Naive thymus-derived CD8-positive, alpha-beta T cell (primary cell): ENCODE measurements at places on chromosomes 4 and X.

DNA sequence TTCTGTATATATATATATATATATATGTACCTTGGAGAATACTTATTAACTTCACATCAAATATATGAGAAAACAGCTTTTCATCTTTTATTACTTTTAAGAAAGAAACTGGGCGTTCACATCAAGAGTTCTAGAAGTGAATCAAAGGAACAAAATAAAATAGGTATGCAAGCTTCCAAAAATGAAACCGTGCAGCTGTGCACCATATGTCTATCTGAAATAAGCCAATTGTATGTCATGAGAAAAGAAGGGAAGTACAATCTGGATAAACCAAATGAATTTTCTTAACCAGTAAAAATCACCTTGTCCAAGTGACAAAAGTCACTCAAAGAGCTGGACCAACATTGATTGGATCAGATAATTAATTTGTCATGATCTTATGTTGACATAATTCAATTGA, 405.4 kb upstream of the TECRL start:
- H3K27me3 ChIP-seq, result no peaks in the 10 kb centered on the region
- no peak for DNase-seq
- H3K4me3 ChIP-seq, result no peak overlapping the region

GRCh38 chr4:124863040-124863545, 150.6 kb upstream of the ANKRD50 start:
- H3K27me3 ChIP-seq, result no peaks in the 10 kb centered on the region
- H3K27ac ChIP-seq, result no peak overlapping the region
- no peak overlapping the region for H3K4me3 ChIP-seq

DNA sequence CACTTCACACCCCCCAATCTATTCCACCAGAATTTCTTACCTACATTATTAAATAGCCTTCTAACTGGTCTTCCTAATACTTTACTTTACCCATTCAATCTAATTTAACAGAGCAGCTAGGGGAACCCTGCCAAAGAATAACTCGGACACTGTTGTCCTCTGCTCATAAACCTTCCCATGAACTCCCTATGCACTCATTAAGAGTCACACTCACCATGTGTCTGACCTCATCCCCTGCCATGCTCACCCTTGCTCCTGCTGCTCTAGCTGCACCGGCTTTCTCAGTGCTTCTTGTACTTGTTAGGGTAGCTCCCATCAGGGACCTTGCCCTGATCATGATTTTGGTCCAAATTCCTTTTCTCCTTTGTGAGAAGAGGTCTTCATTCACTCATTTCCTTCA, 54.6 kb upstream of the GUCY1A1 start:
- DNase-seq, result no peak
- H3K27ac ChIP-seq, result no peak overlapping the region
- H3K36me3 ChIP-seq, result no peaks in the 10 kb centered on the region
- no peak overlapping the region for H3K4me3 ChIP-seq

- no peak overlapping the region for H3K27ac ChIP-seq
- H3K27me3 ChIP-seq, result no peaks in the 10 kb centered on the region
- no peaks in the 10 kb centered on the region for H3K4me1 ChIP-seq
- no peaks in the 10 kb centered on the region for H3K36me3 ChIP-seq
- no peak for DNase-seq
Measured at GRCh38 chrX:40550066-40550465, 30.7 kb upstream of the ATP6AP2 start.

- peaks cover 2% of the 10 kb centered on the region for H3K27me3 ChIP-seq
- no peak overlapping the region for H3K4me3 ChIP-seq
- H3K27ac ChIP-seq, result no peak overlapping the region
- no peaks in the 10 kb centered on the region for H3K36me3 ChIP-seq
- DNase-seq, result no peak
Measured at GRCh38 chr4:26178854-26179253, 142.0 kb upstream of the RBPJ start.

DNA sequence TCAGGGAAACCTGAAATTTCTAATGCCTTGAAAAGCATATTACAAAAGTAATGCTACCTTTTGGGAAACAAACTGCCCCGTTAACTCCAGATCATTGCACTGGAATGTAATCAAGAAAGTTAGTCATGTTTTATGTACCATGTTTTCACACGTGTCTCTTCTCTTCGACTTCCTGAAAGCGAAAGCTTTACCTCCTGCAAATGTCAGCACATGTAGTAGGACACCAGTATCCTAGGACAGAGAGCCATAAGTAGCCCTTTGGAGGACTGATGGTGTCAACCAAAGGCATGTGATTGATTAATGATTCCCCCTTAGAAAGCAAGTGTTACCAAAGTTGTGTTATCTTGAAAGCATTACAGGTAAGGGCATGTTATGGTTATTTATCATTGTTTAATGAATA, 8.8 kb upstream of the MND1 start:
- H3K4me1 ChIP-seq, result no peaks in the 10 kb centered on the region
- no peak for DNase-seq
- H3K27me3 ChIP-seq, result peaks cover 2% of the 10 kb centered on the region
- no peak overlapping the region for H3K27ac ChIP-seq
- no peak overlapping the region for H3K4me3 ChIP-seq
- peaks cover 4% of the 10 kb centered on the region for H3K36me3 ChIP-seq

- DNase-seq, result no peak
- H3K27me3 ChIP-seq, result no peaks in the 10 kb centered on the region
- no peaks in the 10 kb centered on the region for H3K36me3 ChIP-seq
- no peak overlapping the region for H3K4me3 ChIP-seq
- H3K4me1 ChIP-seq, result no peaks in the 10 kb centered on the region
Measured at GRCh38 chr4:40395166-40395900, 60.2 kb downstream of the CHRNA9 start.

GRCh38 chr4:52968241-52968640, 106.1 kb downstream of the RASL11B start:
- peaks cover 15% of the 10 kb centered on the region for H3K36me3 ChIP-seq
- no peaks in the 10 kb centered on the region for H3K27me3 ChIP-seq
- H3K27ac ChIP-seq, result no peak overlapping the region
- DNase-seq, result no peak
- no peaks in the 10 kb centered on the region for H3K4me1 ChIP-seq
- no peak overlapping the region for H3K4me3 ChIP-seq

DNA sequence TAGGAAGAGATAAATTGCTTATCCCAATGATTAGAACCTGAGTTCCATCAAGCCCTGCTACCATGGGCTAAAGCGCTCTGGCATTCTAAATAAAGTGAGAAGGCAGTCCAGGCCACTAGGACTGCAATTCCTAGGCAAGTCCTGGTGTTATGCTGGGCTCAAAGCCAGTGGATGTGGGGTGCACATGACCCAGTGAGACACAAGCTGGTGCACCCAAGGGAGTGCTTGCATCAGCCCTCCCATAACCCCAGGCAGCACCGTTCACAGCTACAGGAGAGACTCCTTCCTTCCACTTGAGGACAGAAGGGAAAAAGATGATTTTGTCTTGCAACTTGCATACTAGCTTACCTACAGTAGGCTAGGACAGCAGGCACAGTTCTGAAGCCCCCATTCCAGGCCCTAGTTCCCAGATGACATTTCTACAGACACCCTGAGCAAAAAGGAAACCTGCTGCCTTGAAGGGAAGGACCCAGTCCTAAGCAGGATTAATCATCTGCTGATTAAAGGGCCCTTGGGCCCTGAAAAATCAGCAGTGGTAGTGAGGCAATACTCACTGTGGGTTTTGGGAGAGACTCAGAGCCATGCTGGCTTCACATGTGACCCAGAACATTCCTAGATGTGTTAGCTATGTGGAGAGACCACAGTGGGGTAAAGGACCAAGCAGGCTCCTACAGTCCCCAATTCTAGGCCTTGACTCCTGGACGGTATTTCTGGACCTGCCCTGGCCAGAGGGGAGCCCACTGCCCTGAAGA, 77.8 kb downstream of the KLHL13 start:
- no peaks in the 10 kb centered on the region for H3K27me3 ChIP-seq
- no peak overlapping the region for H3K27ac ChIP-seq
- H3K36me3 ChIP-seq, result no peaks in the 10 kb centered on the region
- no peaks in the 10 kb centered on the region for H3K4me1 ChIP-seq
- no peak overlapping the region for H3K4me3 ChIP-seq
- no peak for DNase-seq

- no peak for DNase-seq
- H3K27me3 ChIP-seq, result no peaks in the 10 kb centered on the region
- peaks cover 74% of the 10 kb centered on the region for H3K4me1 ChIP-seq
Measured at GRCh38 chr4:67701517-67701850, 529 bp upstream of the UBA6 start.

- DNase-seq, result no peak
- no peaks in the 10 kb centered on the region for H3K36me3 ChIP-seq
- no peak overlapping the region for H3K27ac ChIP-seq
- H3K4me1 ChIP-seq, result peaks cover 12% of the 10 kb centered on the region
Measured at GRCh38 chr4:68369142-68369805, 19.4 kb upstream of the YTHDC1 start.

DNA sequence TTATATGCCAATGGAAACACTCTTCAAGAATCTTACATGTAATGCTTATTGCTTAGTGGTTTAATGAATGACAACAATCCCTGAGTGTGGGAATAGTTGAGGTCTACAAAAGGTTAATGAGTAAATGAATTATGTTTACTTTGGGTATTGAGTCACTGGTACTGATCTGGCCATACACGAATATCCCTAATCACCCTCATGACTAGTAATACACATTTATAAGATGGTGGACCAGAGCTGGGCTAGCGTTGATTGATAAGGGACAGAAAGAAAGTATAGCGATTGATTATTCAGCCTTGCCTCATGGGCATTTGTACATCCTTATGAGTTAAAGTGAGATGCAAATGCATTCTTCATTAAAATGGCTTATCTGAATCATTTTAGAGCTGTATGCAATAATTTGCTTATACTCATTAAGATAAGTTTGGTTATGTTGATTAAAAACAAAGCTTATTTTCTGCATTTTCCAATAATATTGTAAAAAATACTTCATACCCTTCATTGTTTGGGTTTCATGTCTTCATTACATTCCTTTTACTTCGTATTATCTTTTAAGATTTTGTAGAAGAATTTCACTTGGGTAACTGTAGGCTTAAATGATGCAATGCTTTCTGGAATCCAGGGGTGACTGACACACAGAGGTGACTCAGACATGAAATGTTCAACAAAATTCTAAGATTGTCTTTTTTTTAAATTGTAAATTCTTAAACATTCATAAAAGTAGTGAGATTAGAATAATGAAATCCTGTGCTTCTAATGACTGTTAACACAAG, 47.4 kb downstream of the FGF2 start:
- no peak for DNase-seq
- H3K27ac ChIP-seq, result no peak overlapping the region
- H3K36me3 ChIP-seq, result no peaks in the 10 kb centered on the region
- H3K27me3 ChIP-seq, result peaks cover 28% of the 10 kb centered on the region
